Stimulated activated naive CD4-positive, alpha-beta T cell (primary cell): ENCODE measurements at places on chromosomes 11 and 22.

- DNase-seq, result no peak
Measured at GRCh38 chr11:116861539-116861938, 24.1 kb upstream of the APOA1 start.

- DNase-seq, result no peak
Measured at GRCh38 chr11:111416231-111416960, 37.3 kb upstream of the POU2AF1 start.

DNA sequence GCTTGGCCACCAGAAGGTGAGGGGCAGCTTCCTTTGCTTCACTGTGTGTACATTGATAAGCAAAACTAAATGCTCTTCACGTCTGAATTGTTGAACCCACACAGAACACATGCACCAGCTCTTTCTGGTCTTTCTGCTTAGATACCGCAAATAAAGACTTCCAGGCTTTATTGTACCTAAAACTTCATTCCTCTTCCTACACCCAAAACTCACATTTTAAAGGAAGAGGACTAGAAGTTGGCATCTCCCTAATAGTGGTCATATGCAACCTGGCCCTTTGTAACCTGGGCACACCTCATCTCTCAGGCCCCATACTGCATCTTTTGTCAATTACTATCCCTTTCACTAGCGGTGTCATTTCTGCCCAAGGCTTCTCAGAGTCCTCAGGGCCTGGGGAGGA lies 5.9 kb downstream of the SLC17A6 start:
- no peak for DNase-seq

DNA sequence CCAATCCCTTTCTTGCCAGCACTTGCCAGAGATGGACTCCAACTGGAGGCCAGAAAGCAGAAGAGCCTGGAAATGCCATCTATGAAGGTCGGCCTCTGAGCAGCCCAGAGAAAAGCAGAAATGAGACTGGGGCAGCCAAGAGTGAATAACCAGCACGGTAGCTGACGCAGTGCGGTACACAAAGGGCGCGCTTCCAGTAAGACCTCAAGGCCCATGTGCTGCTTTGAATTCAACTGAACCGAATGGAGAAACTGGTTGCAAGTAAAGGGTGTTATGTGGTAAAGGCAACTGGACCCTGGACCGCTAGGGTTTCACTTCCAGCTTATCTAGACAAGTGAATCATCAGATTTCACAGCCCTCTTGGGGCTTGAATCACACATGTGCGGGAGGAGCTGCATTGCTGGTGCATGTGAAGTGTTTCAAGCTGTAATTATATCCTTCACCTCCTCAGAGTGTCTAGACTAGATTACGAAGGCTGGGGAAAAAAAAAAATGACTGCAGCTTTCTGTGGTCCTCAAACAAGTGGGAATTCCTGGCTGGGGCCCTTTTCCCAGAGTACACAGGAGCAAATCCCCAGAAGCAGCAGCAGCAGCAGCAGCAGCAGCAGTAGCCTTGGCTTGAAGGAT lies 128.9 kb downstream of the CCDC34 start:
- no peak for DNase-seq

GRCh38 chr11:117827521-117828511 lies 3.3 kb upstream of the FXYD2 start:
- no peak for DNase-seq

- DNase-seq, result no peak
Measured at GRCh38 chr22:45343143-45343542, 33.4 kb downstream of the FAM118A start.

- no peak for DNase-seq
Measured at GRCh38 chr11:71247551-71248250, 4.7 kb downstream of the SHANK2 start.

DNA sequence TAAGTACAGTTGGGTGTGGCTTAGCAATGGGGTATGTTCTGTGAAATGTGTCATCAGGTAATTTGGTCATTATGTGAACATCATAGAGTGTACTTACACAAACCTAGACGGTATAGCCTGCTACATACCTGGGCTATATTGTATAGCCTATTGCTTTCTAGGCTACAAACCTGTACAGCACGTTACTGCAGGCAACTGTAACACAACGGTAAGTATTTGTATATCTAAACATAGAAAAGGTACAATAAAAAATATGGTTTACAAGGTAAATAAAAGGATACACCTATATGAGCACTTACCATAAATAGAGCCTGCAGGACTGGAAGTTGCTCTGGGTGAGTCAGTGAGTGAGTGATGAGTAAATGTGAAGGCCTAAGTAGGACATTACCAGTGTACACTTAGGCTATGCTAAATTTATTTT lies 73.1 kb upstream of the GDPD4 start:
- DNase-seq, result no peak

DNA sequence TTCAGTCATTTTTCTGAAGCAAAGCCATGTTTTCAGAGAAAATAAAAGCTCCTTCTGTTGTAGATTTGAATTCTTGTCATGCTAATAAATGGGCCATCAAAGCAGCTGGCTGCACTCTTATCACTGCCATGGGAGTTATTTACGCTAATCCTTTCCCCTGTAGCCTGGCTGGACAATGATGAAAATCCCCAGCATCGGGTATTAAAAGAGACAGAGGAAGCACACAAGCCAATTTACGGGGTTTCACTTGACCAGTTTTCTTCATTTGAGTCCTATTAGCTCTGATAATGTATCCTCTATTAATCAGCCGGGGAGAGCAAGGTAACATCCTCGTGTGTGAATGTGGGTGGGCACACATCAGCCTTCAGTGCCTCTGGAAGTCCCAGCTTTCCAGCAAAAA lies 470.2 kb upstream of the API5 start:
- no peak for DNase-seq

- DNase-seq, result no peak
Measured at GRCh38 chr22:45270095-45271020, 14.4 kb upstream of the UPK3A start.

- DNase-seq, result no peak
Measured at GRCh38 chr11:16402654-16403447, 46.5 kb upstream of the SOX6 start.

GRCh38 chr11:11229647-11230046 lies 123.4 kb downstream of the CSNK2A3 start:
- no peak for DNase-seq

GRCh38 chr22:26055693-26056092 lies 113.6 kb upstream of the SEZ6L start:
- DNase-seq, result no peak

DNA sequence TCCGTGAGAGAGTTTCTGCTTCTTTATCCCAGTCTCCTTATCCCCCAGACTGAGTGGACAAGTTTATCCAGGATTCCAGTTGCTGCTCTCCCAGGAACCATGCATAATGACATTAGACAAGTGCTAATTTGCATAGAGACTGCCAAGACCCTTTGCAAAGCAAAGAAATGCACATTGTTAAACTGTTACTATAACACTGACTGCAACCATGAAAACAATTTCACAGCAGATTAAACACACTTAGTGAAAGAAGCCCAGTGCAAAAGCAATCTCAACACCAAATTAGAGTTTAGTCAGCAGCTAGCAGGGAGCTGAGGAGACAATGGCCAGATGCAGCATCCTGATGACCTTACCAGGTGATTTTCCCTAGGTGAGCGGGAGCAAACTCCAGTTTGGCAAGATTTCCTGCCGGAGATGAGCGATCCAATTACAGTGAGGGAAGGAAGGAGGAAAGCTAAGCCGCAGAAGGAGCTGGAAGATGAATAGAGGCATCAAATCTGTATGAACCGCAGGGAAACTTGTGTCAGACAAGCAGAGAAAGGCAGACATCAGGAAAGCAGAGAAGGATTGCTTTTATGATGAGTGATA lies 273.8 kb upstream of the B3GAT1 start:
- no peak for DNase-seq

DNA sequence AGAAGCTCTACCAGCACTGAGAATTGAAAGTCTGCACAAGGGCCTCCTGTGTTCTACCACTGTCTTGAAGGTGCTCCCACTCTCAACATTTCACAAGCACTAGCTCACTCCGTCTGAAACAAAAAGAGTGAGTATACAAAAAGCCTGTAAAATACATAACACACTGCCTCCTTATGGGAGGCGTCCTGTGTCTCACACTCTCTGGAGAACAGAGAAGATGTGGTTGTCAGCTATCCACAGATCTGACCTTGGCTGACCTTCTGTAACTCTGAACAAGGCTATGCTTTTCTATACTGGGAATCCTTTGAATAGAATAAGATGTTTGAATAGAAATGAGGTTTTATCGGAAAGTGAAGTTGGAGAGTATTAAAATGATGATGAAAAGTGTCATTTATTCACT lies 171.3 kb upstream of the TMEM45B start:
- DNase-seq, result no peak

- no peak for DNase-seq
Measured at GRCh38 chr11:41282395-41282794, 177.1 kb downstream of the LRRC4C start.

- DNase-seq, result no peak
Measured at GRCh38 chr11:2870969-2871680, 14.4 kb downstream of the CDKN1C start.

GRCh38 chr11:84924154-84924692 lies 702.9 kb downstream of the DLG2 start:
- DNase-seq, result no peak

- DNase-seq, result no peak
Measured at GRCh38 chr11:8732324-8732670, 49.7 kb downstream of the RPL27A start.

GRCh38 chr11:112593440-112593839 lies 332.8 kb upstream of the PLET1 start:
- no peak for DNase-seq
